ENCODE measurements at places on chromosomes 3 and 15.

DNA sequence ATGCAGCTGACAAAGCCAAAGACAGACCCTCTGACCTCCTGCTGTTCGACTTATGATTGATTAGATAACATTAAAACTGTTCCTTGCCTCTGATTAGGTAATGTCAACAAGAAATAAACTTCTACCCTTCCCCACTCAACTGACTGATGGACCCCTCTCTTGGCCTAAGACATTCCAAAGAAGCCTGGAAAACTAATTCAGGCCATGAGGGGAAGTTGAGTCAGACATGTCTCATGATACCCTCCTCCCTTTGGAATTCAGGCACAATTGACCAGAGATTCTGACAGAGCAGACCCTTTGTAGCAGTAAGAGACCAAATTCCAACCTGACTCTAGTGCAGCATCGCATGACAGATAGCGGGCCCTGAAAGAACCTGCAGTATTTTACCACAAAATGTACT, 354.5 kb downstream of the OCA2 start:
- no peak for DNase-seq

DNA sequence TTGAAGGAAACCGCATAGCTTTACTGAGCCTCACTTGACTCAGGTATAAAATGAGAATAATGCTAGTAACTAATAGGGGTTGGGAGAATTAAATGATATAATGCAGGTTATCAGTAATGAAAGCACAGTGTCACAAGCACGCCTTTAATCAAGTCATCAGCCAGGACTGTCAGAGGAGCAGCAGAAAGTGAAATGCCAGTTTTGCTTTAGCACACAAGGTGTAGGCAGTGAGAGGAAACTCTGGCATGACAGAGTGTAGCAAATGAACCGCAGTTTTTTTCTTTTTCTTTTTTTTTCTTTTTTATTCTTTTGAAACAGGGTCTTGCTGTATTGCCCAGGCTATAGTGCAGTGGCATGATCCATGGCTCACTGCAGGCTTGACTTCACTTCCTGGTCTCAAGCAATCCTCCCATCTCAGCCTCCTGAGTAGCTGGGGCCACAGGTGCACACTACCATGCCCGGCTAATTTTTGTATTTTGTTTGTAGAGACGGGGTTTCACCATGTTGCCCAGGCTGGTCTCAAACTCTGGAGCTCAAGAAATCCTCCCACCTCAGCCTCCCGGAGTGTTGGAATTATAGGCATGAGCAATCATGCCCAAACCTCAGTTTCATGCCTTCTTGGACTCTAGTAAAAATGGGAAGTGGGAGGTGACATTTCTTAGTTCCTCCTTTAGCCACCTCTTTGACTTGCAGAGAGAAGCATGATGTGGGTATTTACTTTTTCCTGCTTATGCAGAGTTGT, 9.7 kb upstream of the SCAANT1 start:
- no peak for DNase-seq

DNA sequence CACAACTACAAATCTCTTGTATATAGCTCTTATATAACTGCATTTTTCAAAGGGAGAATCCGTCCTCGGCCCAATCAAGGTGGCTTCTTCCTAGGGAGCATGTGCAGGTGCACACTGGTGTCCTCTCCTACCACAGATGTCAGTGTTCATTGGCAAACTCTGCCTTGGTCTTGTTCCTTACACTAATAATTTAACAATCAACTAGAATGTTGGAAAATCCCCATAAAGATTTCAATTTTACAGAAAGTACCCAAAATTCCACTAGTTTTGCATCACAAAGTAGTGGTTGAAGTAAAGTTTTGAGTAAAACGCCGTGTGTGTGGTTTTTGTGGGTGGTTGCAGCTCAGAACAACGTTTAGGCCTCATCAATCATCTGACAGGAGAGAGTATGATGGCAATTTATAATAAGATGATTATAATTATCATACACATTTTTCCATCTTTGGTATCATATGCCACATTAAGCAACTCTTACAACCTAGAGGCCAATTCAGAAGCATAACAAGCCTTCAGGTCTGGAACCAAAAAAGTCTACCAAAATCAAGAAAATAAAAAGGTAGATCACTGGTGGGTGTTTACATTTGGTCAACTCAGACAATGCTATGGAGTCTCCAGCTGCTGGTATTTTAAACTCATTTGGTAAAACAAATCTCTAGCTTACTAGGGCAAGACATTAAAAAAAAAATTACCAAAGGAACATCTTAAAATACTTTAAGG, 128.9 kb upstream of the BHLHE40 start:
- no peak for DNase-seq

GRCh38 chr3:156180077-156180476, 59.7 kb downstream of the KCNAB1 start:
- no peak for DNase-seq

DNA sequence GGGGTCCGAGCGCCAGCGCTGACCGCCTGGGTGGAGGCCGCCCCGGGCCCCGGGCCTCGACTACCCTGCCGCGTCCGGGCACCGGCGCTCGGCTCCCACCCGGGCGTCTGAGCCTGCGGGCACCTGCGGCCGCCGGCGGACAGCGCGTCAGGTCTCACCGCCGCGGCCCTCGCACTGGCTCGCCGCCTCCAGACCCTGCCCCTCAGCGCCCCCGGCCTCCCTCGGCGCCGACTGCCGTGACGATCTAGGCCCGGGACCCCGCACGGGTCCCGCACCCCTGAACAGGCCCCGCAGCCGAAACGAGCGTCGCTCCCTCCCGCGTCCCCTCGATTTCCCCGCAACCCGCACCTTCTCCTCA, 297 bp downstream of the PRC1 start:
- DNase-seq = no peak

DNA sequence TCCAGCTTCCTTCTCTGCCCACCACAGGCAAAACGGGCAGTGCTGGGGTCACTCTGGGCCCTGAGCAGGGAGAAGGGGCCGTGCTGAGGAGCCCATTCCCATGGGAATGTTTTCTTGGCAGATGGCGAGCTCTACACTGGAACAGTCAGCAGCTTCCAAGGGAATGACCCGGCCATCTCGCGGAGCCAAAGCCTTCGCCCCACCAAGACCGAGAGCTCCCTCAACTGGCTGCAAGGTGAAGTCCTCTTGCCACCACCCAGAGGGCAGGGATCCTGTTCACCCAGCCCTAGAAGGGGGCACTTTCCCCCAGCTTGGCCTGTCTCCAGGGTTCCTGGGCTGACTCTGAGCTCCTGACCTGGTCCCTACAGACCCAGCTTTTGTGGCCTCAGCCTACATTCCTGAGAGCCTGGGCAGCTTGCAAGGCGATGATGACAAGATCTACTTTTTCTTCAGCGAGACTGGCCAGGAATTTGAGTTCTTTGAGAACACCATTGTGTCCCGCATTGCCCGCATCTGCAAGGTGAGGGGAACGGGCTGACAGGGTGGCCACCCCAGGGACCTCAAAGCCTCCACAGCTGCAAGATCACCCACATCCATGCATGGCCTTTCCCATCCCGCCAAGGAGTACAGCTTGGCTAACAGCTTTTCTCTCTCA, 12.4 kb downstream of the CIB1 start:
- no peak for DNase-seq

DNA sequence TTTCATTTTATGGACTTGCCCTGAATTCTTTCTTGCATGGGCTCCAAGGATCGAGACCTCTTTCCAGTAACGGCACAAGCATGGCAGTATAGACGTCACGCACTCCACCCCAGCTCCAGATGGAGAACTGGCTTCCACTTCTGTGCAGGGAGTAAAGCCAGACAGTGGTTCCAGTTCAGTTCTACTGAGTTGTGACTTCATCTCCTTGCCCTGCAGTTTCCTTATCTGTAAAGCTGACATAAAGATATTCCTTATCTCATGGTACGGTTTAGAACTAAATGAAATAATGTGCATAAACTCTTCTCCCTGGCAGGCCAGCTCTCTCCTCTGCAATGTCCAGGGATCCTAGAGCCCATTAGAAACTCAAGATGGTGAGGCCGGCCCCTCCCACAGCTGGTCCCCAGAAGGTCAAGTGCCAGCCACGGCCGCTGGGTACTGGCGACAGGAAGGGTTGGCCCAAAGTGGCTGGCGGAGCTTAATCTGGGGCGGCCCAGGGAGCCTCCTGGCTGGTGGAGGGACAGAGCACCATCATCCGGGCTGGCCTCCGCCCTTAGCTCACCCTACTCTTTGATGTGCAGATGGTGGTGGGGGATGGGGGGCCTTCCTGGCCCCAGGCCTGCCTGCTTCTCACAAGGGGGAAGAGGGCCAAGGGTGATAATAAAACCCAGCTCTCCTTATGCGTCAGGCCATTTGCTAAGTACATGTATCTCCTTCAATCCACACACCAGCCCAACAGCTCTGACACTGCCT, 7.2 kb downstream of the MESP2 start:
- DNase-seq = no peak

- no peak for DNase-seq
Measured at GRCh38 chr15:79117442-79118204, 27.0 kb upstream of the RASGRF1 start.

GRCh38 chr3:13397316-13397715, 22.8 kb downstream of the NUP210 start:
- DNase-seq = no peak

DNA sequence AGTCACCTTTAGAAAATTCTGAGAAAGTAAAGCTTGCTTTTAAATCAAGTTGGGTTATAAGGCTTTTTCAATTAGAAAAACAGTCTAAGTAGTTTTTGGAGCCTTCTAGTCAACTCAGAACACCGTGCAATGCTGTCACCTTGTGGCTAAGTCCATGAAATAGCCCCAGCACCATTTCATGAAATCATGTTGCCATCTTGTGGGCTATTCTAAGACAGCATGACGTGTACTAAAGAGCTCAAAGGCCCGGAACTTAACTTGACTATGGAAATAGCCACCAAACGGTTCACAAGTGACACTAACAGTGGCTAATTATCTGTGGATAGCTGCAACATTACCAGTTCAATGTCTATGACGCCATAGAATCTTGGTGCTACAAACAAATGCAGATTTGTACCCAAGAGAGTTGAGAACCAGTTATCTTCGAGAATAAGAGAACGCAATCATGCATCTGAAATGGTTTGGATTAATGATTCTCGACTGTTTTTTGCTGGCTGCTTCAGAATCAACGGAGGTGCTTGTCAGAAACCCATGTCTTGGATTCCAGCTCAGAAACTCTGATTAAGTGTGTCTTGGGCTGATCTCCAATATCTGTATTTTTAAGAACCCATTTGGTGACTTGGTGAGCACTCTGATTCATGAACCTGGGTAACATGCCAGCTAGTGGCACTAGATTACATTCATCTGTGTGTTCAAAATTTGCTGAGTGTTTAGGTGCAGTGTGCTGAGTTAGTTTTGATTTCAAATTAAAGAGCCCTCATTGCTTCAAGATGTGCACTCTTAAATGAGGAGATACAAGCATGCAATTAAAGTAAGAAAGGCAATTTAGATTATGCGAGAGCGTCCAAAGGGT, 111.2 kb upstream of the MCTP2 start:
- DNase-seq = no peak

DNA sequence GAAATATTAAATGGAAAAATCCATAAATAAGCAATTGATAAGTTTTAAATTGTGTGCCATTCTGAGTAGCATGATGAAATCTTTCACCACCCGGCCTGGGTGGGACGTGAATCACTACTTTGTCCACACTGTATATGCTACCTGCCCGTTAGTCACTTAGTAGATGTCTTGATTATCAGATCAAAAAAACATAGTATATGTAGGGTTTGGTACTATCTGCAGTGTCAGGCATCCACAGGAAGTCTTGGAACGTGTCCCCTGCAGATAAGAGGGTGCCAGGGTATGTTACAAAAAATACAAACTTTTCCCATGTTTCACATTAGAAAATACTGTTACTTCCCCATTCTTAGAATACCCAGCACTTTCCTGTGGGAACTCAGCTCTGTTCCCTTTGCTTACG, 35.2 kb downstream of the FAM81A start:
- no peak for DNase-seq

- DNase-seq = no peak
Measured at GRCh38 chr3:142943870-142944269, 19.6 kb downstream of the PAQR9 start.

DNA sequence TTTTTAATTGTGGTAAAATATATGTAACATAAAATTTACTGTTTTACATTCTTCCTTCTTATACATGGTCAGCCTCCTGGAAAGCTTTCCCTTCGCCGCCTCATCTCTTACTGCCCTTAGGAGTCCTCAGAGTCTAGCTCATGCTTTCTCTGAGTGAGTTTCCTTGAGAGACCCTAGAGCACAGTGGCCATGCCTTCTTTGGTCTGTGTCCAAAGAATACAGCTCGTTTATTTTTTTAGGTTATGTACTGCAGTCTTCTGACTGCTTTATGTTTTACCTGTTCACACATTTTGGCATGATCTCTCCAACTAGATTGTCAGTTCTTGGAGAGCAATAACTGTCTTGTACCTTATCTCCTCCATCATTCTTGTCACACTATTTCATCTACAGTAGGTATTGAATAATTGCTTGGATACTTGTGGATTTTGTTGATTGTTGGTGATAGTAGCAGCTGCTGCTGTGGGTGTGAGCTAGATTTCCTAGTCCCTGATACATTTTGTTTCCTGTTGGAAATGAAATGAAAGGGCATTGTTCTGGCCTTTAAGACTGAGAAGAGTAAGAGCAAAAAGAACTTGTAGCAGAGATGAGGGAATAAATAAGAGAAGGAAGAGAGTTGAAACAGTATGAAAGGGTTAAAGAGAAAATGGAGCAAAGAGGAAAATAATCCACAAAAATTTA, 10.9 kb downstream of the ARIH2 start:
- DNase-seq = no peak

GRCh38 chr3:102094506-102094905, 245.2 kb downstream of the NFKBIZ start:
- no peak for DNase-seq
